ENCODE measurements at places on chromosomes 12 and 14. TPM values are rescaled to one million over a fixed set of nuclear protein-coding genes. Genes with fewer than 3 reads are reported as not detected.

CMA1 gene
- not detected for total RNA-seq

SYNDIG1L gene
- not detected for total RNA-seq

ADAMTS20 gene
- 0.28 TPM for total RNA-seq

GRCh38 chr12:116092776-116093175 lies 184.7 kb downstream of the MED13L start:
- H3K27me3 ChIP-seq, result no peaks in the 10 kb centered on the region
- no peak for DNase-seq
- H3K4me3 ChIP-seq, result no peak overlapping the region
- H3K27ac ChIP-seq, result no peak overlapping the region
- no peaks in the 10 kb centered on the region for H3K36me3 ChIP-seq
- peaks cover 19% of the 10 kb centered on the region for H3K4me1 ChIP-seq

- no peaks in the 10 kb centered on the region for H3K36me3 ChIP-seq
- DNase-seq, result no peak
- H3K4me1 ChIP-seq, result no peaks in the 10 kb centered on the region
- no peaks in the 10 kb centered on the region for H3K27me3 ChIP-seq
- H3K4me3 ChIP-seq, result no peak overlapping the region
These were observed 293.0 kb downstream of the BTG1 start for GRCh38 chr12:91852634-91853033.

DNA sequence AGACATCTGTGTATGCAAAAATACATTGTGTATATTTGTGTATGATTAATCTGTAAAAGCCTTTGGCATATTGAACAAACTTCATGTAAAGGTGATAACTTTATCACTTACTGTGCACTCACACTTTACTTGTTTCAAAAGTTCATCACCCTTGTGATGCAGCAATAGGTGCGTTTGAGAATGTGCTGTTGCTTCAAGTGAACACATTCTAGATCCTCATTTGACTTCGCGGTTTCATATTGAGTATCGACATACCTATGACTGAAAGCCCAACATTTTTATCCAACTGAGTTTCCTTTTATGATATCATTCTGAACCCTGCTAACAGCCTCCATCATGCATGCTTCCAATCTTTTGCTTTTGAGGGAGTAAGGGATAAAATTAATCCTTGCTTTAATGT lies 1086.9 kb downstream of the TMEM121 start:
- H3K4me3 ChIP-seq, result no peak overlapping the region
- no peak for DNase-seq
- peaks cover 21% of the 10 kb centered on the region for H3K27me3 ChIP-seq
- no peak overlapping the region for H3K27ac ChIP-seq
- no peaks in the 10 kb centered on the region for H3K36me3 ChIP-seq

- H3K4me3 ChIP-seq, result peak overlapping the region; percentile 98
- H3K4me1 ChIP-seq, result peaks cover 12% of the 10 kb centered on the region
- H3K27ac ChIP-seq, result peak overlapping the region; percentile 96
- peaks cover 7% of the 10 kb centered on the region for H3K36me3 ChIP-seq
- H3K27me3 ChIP-seq, result no peaks in the 10 kb centered on the region
These were observed 596 bp downstream of the DLST start for GRCh38 chr14:74882103-74882920.

DNA sequence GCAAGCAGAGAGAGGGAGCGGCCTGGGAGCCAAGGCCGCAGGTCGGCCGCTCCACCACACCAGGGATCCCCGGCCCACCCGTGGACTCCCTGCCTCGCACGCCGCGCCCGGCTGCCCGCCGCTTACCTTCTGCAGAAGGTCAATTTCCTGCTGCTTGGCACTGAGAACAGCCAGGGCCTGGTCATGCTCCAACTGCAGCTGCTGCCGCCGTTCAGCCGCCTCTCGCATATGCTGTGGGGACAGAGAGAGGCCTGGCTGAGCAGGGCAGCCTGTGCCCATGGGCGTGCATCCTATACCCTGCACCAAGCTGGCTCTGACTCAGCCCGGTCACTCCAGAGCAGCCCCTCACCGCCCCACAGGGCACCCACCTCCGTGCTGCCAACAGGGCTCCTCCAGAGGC lies 141.1 kb downstream of the PIWIL1 start:
- H3K27ac ChIP-seq, result no peak overlapping the region
- no peak overlapping the region for H3K4me3 ChIP-seq
- H3K27me3 ChIP-seq, result peaks cover 42% of the 10 kb centered on the region
- no peaks in the 10 kb centered on the region for H3K36me3 ChIP-seq
- no peaks in the 10 kb centered on the region for H3K4me1 ChIP-seq

GRCh38 chr14:104001003-104001402 lies 58.7 kb upstream of the RD3L start:
- no peak overlapping the region for H3K27ac ChIP-seq
- H3K27me3 ChIP-seq, result peaks cover 6% of the 10 kb centered on the region
- H3K36me3 ChIP-seq, result no peaks in the 10 kb centered on the region
- DNase-seq, result peak; percentile 14

DNA sequence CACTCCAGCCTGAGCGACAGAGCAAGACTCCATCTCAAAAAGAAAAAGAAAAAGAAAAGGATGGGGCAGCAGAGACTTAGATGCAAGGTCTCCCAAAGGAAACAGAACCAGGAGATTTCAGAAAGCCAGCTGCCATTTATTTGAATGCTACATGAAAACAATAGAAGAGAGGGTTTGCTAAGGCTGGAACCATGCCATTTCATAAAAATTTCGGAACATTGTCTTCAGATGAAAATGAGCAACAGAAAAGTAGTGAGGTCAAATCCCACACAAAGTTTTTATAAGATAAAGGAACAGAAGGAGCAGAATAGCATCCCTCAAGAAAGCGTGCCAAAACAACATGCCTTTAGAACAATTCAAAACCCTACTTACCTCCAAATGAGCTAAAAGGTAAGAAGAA lies 175.3 kb downstream of the ETV6 start:
- no peak overlapping the region for H3K4me3 ChIP-seq
- DNase-seq, result no peak
- no peaks in the 10 kb centered on the region for H3K36me3 ChIP-seq
- H3K27ac ChIP-seq, result no peak overlapping the region

DNA sequence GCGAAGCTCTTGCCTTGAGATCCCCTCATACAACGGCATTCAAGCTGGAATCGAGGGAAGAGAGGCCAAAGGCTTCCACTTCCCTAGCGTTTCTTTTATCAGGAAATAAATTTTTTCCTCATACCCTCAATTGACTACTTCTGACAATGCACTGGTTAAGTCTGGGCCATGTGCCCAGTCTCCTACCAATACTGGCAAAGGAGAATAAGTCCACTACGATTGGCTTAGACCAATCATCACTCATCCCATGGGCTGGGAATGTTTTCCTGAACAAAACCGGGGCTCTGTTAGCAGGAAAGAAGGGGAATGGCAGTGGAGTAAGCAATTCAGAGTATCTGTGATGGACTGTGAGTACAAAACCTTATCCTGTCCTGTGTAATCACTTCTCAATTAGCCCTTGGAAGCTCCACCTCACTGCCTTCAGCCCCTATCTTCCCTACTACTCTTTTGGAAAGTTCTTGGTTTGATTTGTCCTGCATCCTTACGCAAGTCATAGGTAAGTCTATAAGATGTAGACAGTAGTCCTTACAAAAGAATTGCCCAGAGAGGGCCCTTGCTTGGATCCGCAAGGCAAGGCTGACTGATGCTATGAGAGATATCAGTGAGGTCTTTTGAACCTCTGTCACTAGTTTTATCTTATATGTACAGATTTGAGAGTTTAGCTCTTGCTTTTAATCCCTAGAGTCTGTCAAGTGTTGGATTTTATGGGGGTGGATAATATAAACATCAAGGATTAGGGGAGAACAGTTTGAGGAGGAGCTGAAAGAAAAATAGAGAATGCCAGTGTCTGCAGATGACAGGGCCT lies 36.3 kb upstream of the CDK17 start:
- no peaks in the 10 kb centered on the region for H3K27me3 ChIP-seq
- no peak overlapping the region for H3K4me3 ChIP-seq
- no peaks in the 10 kb centered on the region for H3K36me3 ChIP-seq
- no peak overlapping the region for H3K27ac ChIP-seq

DNA sequence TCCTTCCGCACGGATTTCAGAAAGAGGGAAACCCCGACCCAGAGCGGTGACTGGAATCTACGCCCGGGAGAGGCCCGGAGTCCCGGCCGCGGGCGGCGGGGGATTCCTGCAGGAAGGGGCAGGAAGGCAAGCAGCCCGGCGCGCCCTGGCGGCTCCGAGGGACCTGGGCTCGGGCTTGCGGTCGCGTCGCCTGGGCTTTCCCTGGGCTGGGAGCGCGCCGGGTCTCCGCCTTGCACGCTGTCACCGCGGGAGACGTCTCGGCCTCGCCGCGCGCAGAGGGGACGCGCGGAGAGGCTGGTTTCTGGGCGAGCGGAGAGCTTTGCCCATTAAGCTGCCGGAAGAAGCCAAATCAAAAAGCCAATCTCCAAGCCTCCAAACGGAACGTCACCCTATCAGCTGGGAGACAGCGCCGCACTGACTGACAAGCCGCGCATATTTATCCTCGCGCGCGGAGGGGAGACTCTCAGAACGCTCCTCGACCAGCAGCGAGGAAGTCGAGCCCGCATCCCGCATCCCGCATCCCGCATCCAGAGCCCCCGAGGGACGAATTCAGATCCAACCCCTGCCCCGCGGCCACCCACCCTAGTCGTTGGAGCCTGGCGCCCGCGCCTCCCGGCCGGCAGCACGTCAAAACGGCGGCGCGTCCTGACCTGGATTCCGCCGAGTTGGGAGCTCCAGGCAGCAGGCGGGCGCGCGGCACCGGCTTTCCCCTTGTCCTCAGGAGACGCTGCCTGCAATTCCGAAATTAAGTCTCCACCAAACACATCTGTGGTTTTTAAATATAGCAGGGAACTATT lies at the start of gene SLC8A3:
Gene SLC8A3, minus strand, starts transcription at position 293 of the 797 bp plus-strand sequence. CDS start 20,529 bp downstream, outside the sequence.
- H3K4me1 ChIP-seq, result peaks cover 11% of the 10 kb centered on the region
- H3K36me3 ChIP-seq, result no peaks in the 10 kb centered on the region
- H3K4me3 ChIP-seq, result peak within 1 kb of the TSS; percentile 34
- H3K27me3 ChIP-seq, result peaks cover 85% of the 10 kb centered on the region
- no peak within 1 kb of the TSS for H3K27ac ChIP-seq
- peak; percentile 63 for DNase-seq

- H3K27ac ChIP-seq, result no peak overlapping the region
- H3K27me3 ChIP-seq, result no peaks in the 10 kb centered on the region
- no peak for DNase-seq
- no peaks in the 10 kb centered on the region for H3K36me3 ChIP-seq
These were observed 8.5 kb upstream of the SLC6A13 start for GRCh38 chr12:271161-271560.

Data from A673 (cell line).